ENCODE measurements at places on chromosomes 3 and 15. TPM values are rescaled to one million over a fixed set of nuclear protein-coding genes. Genes with fewer than 3 reads are reported as not detected.

The SPINK8 gene
- not detected for total RNA-seq

The PDHB gene
- 78.6 TPM for total RNA-seq

The CYP11A1 gene
- 1.1 TPM for total RNA-seq

The TMIE gene
- 0.09 TPM for total RNA-seq

The TUSC2 gene
- total RNA-seq, result 16.5 TPM

The ASB14 gene
- not detected for total RNA-seq

The CAMK1 gene
- 34.3 TPM for total RNA-seq

The CD80 gene
- not detected for total RNA-seq

The XCR1 gene
- total RNA-seq, result under 0.01 TPM

The CHAC1 gene
- total RNA-seq, result 40.8 TPM

The DOCK3 gene
- total RNA-seq, result 0.09 TPM

The USP50 gene
- total RNA-seq, result 0.28 TPM

The VGLL3 gene
- total RNA-seq, result 33.4 TPM

The ROPN1B gene
- total RNA-seq, result not detected

The PRR20G gene
- total RNA-seq, result not detected

Measured in smooth muscle cell of bladder (primary cell).